Stimulated activated CD4-positive, alpha-beta T cell treated with anti-CD3 and anti-CD28 coated beads, Interleukin-1b, Interleukin-23, amount 100 ng/mL, for 4 hours (primary cell): ENCODE measurements at places on chromosomes 5 and 9.

DNA sequence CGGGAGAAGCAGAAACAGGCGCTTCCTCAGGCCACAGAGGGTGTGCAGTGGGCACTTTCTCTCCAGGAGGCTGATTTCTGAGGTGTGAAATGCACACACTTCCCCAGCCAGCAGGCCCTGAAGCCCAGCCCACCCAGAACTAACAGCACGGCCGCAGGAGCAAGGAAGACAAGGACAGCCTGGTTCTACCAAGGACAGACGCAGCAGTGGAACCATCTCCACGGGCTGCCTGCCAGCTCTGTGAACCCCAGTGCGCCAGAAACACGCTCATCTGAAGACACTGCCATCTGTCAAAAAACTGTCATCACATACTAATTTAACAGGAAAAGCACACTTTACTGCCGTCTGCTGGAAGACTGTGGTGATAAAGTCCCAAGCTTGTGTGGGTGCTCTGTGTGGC is 40.7 kb downstream of the MAPK9 start:
- no peak for DNase-seq

DNA sequence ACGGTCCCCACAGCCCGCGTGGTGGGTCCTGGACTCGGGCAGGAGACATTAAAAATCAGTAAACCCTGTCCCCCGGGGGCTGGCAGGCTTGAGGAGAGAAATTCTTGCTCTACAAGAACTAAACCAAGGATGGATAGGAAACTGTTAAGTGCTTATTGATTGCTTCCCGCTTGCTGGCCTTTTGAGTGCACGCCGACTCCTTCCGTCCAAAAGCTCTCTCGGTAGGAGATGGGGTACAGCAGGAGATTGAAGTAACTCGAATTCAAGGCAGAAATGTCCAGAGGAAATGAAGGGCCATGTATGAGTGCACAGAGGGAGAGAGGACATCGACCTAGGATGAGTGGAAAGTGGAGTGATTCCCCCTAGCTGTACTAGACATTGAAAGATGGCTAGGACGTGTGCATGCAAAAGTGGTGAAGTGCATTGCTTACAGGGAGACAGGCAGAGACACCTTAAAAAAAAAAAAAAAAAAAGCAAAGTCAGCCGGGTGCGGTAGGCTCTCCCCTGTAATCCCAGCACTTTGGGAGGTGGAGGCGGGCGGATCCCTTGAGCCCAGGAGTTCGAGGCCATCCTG is 923 bp downstream of the RECK start:
- no peak for DNase-seq

GRCh38 chr5:159805021-159805420 is 111.3 kb upstream of the ADRA1B start:
- no peak for DNase-seq

DNA sequence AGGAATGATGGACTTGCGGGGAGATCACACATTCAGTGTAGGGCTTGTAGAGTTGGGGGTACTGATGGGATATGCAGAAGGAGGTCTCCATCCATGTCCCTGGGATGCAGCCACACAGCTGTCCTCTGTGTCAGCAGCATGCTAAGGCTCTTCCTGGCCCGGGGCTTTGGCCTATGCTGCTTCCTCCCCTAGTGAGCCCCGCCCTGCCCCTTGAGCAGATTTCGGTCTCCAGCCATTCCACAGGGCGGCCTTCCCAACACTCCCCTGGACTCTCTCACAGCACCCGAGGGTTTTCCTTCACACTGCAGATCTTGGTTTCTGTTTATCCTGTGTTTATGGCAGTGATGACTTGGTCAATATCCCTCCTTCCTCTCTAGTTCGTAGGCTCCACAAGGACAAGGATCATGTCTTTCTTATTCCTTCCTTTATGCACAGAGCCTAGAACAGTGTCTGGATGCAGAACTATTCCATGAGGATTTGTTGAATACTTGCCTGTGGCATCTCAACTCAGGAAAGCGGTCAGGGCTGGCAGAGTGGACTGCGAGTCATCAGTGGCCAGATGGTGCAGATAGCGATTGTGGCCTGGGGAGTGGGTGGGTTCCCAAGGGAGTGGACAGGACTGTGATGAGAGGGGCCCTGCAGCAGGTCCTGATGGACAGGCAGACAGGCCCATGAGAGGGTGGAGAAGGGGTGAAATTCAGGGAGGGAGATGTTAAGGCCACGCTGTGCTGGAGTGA is 114.2 kb downstream of the RGS3 start:
- no peak for DNase-seq

GRCh38 chr5:143207563-143208364 is 195.7 kb downstream of the NR3C1 start:
- DNase-seq: no peak

DNA sequence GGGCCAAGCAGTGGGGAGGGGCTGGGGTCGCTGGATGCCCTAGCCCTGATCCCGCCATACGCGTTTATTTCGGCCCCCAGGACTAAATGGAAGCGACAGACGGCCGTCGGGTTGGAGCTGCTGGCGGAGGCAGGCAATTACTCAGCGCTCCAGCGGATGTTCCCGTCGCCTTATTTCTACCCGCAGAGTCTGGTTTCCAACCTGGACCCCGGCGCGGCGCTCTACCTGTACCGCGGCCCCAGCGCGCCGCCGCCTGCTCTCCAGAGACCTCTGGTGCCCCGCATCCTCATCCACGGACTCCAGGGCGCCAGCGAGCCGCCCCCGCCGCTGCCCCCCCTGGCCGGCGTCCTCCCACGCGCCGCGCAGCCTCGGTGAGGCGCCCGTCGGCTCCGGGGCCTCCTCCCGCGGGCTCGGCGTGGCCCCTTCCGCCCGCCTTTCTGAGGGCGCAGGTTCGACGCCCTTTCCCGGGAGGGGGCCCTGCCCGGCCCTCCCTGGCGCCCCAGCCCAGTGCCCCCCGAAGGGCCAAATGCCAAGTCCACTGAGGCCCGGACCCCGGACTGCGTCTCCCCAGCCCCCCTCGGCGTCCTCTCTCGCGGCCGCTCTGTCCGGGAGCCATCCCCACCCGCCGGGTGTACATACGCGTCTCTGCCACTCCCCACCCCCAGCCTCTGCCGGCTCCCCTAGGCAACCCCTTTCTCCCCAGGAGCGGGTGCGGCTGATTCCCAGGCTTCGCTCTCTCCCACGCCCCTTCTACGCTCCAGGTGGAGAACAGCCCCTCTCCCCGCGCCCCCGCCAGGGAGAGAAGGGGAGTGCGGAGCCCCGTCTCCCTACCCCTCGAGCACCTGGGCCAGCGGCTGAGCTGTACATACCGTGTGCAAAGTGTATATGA is 7.0 kb downstream of the BARHL1 start:
- DNase-seq: no peak

- no peak for DNase-seq
These were observed 20.2 kb downstream of the FUBP3 start for GRCh38 chr9:130599625-130600024.

DNA sequence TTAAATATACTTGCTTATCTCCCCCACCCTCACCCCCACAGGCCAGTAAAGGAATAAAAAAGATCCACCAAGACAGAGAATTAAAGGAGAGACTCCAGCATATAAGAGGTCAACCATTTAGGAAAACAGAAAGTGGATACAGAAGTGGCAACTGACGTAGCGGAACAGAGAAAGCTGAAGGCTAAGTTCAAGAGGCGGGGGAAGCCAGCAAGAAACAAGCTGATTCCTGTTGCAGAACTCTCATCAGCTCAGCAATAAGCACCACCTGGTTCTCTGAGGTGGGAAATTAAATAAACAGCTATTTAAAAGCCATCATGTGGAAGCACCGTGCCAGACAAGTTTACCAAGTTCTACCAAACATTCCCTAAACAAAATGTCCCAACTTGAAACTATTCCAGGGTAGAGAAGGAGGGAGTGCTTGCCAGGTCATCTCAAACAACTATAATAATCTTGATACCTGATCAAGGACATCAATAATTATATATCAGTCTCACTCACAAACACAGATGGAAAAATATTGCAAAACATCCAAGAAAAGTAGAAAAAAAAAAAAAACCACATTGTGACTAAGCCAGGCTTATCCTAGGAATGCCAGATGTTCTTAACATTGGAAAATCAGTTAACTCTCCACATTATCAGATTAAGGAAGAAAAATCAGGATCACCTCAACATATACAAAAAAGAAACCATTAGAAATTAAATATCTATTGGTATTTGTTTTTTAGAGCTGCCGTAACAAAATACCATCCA is 7.3 kb upstream of the ARL15 start:
- no peak for DNase-seq
